MCF 10A (cell line): ENCODE measurements at places on chromosomes 16 and 17.

DNA sequence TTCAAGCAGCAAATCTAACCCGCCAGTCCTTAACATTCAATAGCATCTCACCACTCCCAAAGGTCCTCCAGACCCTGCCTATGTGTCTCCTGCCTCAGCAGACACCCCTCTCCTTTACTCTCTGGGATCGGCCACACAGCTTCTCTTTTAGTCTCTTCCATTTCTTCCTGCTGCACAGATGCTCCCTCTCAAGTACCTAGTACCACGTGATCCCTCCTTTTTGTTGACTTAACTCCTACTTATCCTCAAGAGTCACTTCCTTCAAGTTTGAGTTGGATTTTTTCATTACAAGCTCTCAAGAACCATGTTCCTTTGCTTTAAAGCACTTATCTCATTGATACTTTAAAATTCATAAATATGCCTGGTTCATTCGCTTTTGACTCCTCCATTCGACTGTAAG is 24.9 kb downstream of the AMFR start:
- no peaks in the 10 kb centered on the region for H3K4me1 ChIP-seq
- no peak for DNase-seq
- peak overlapping the region; percentile 24 for H3K27ac ChIP-seq
- no peak overlapping the region for H3K4me3 ChIP-seq

GRCh38 chr16:48317026-48317425 is 68.2 kb downstream of the SIAH1 start:
- no peak overlapping the region for H3K4me3 ChIP-seq
- H3K4me1 ChIP-seq, result no peaks in the 10 kb centered on the region
- DNase-seq, result no peak
- H3K27ac ChIP-seq, result no peak overlapping the region

GRCh38 chr16:77869997-77870813 is 81.8 kb downstream of the VAT1L start:
- H3K36me3 ChIP-seq, result no peaks in the 10 kb centered on the region
- DNase-seq, result no peak
- no peaks in the 10 kb centered on the region for H3K4me1 ChIP-seq
- no peak overlapping the region for H3K27ac ChIP-seq

- H3K27ac ChIP-seq, result no peak overlapping the region
- H3K4me3 ChIP-seq, result no peak overlapping the region
- H3K27me3 ChIP-seq, result no peaks in the 10 kb centered on the region
- H3K4me1 ChIP-seq, result peaks cover 12% of the 10 kb centered on the region
- H3K36me3 ChIP-seq, result no peaks in the 10 kb centered on the region
These were observed 11.7 kb upstream of the TMIGD1 start for GRCh38 chr17:30345527-30346075.

DNA sequence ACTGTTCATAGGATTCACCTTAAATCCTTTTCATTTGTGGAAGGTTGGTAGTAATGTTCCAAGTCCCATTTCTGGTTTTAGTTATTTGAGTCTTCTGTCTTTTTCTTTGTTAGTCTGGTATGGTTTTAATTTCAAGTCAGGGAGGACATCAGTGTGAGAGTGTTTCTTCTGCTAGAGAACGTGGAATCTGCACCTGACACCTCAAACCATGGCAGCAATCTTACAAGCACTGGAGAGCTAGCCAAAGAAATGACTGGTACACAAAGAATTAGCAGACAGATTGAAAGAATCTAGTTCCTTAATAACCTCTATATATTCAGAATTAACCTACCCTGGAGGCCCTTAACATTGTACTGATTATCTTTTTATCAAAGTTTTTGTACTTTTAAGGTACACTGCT is 50.2 kb downstream of the CHCT1 start:
- no peak overlapping the region for H3K4me3 ChIP-seq
- no peaks in the 10 kb centered on the region for H3K27me3 ChIP-seq
- no peak for DNase-seq
- peaks cover 11% of the 10 kb centered on the region for H3K4me1 ChIP-seq
- no peak overlapping the region for H3K27ac ChIP-seq

- H3K4me3 ChIP-seq, result no peak overlapping the region
- DNase-seq, result no peak
- H3K36me3 ChIP-seq, result no peaks in the 10 kb centered on the region
- peaks cover 7% of the 10 kb centered on the region for H3K27me3 ChIP-seq
- H3K27ac ChIP-seq, result no peak overlapping the region
These were observed 67.3 kb downstream of the ZNF423 start for GRCh38 chr16:49788572-49788971.

- no peaks in the 10 kb centered on the region for H3K27me3 ChIP-seq
- no peak for DNase-seq
- no peak overlapping the region for H3K4me3 ChIP-seq
These were observed 67.0 kb downstream of the CACNG1 start for GRCh38 chr17:67111327-67111726.

- H3K4me3 ChIP-seq, result no peak overlapping the region
- peaks cover 18% of the 10 kb centered on the region for H3K4me1 ChIP-seq
- no peak overlapping the region for H3K27ac ChIP-seq
- no peak for DNase-seq
- H3K36me3 ChIP-seq, result peaks cover 12% of the 10 kb centered on the region
- no peaks in the 10 kb centered on the region for H3K27me3 ChIP-seq
These were observed 9.6 kb upstream of the CPD start for GRCh38 chr17:30368912-30369720.

DNA sequence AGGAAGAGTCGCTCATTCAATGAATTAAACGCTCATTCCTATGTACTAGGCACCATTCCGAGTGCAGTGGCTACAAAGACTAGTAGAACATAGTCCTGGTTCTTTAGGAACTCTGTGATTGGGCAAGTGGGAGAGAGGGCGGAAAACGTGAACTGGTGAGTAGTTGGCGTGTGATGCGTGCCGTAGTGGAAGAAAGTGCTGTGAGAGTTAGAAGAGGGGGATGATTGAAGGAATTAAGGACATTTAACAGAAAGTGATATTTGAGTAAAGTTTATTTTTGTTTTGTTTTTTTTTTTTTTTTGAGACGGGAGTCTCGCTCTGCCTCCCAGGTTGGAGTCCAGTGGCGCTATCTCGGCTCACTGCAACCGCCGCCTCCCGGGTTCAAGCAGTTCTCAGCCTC is 7.9 kb upstream of the SLFN14 start:
- H3K36me3 ChIP-seq, result peaks cover 16% of the 10 kb centered on the region
- peaks cover 22% of the 10 kb centered on the region for H3K4me1 ChIP-seq
- H3K27ac ChIP-seq, result peak overlapping the region; percentile 65
- DNase-seq, result peak; percentile 57
- peaks cover 17% of the 10 kb centered on the region for H3K27me3 ChIP-seq

- peaks cover 6% of the 10 kb centered on the region for H3K36me3 ChIP-seq
- H3K27me3 ChIP-seq, result no peaks in the 10 kb centered on the region
- H3K4me1 ChIP-seq, result no peaks in the 10 kb centered on the region
- H3K4me3 ChIP-seq, result no peak overlapping the region
- DNase-seq, result no peak
These were observed 335.1 kb downstream of the GRIN2A start for GRCh38 chr16:9847146-9847545.

- peaks cover 17% of the 10 kb centered on the region for H3K36me3 ChIP-seq
- DNase-seq, result no peak
- H3K4me1 ChIP-seq, result peaks cover 13% of the 10 kb centered on the region
- H3K4me3 ChIP-seq, result no peak overlapping the region
These were observed 19.3 kb downstream of the FCSK start for GRCh38 chr16:70473446-70474319.

- H3K4me3 ChIP-seq, result no peak overlapping the region
- H3K4me1 ChIP-seq, result no peaks in the 10 kb centered on the region
- DNase-seq, result no peak
- peaks cover 20% of the 10 kb centered on the region for H3K27me3 ChIP-seq
- no peak overlapping the region for H3K27ac ChIP-seq
- H3K36me3 ChIP-seq, result no peaks in the 10 kb centered on the region
These were observed 43.4 kb downstream of the MYOCD start for GRCh38 chr17:12709063-12709462.

GRCh38 chr16:67917852-67918236 is 13.8 kb downstream of the CTRL start:
- no peak overlapping the region for H3K4me3 ChIP-seq
- H3K4me1 ChIP-seq, result peaks cover 15% of the 10 kb centered on the region
- H3K27ac ChIP-seq, result peak overlapping the region; percentile 65
- H3K27me3 ChIP-seq, result no peaks in the 10 kb centered on the region

DNA sequence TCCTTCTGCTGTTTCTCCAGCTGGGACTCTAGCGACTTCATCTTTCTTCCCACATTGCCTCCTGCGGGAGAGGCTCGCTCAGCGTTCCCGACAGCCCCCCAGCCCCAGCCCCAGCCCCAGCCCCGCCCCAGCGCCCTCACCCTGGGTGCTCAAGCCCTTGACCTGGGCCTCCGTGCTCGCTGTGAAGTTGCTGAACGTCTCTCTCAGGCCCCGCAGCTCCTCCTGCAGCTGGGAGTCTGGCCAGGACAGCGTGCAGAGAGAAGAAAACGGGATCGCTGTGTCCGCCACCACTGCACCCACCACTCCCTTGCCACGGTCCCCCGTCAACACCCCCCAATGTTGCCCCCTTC is 2.4 kb downstream of the ASGR1 start:
- no peak overlapping the region for H3K27ac ChIP-seq
- no peaks in the 10 kb centered on the region for H3K36me3 ChIP-seq
- peak overlapping the region; percentile 61 for H3K4me3 ChIP-seq
- no peaks in the 10 kb centered on the region for H3K27me3 ChIP-seq
- no peaks in the 10 kb centered on the region for H3K4me1 ChIP-seq

DNA sequence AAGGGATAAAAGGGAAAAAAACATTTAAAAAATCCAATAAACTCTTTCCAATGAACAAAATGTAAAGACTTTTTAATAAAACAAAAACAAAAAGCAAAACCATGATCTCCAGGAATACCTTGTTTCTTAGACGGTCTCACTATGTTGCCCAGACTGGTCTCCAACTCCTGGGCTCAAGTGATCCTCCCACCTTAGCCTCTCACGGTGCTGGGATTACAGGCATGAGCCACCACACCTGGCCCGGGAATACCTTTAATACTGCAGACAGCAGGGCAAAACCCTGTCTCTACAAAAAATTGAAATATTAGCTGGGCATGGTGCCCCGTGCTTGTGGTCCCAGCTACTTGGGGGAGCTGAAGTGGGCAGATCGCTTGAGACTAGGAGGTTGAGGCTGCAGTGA is 7.9 kb downstream of the RNF43 start:
- H3K36me3 ChIP-seq, result peaks cover 5% of the 10 kb centered on the region
- peaks cover 30% of the 10 kb centered on the region for H3K4me1 ChIP-seq
- H3K27ac ChIP-seq, result no peak overlapping the region
- H3K27me3 ChIP-seq, result no peaks in the 10 kb centered on the region
- no peak overlapping the region for H3K4me3 ChIP-seq

GRCh38 chr17:75601057-75601987 is 13.7 kb downstream of the MYO15B start:
- DNase-seq, result peak; percentile 70
- no peaks in the 10 kb centered on the region for H3K27me3 ChIP-seq
- H3K4me3 ChIP-seq, result no peak overlapping the region
- H3K27ac ChIP-seq, result no peak overlapping the region
- peaks cover 1% of the 10 kb centered on the region for H3K36me3 ChIP-seq
- H3K4me1 ChIP-seq, result peaks cover 18% of the 10 kb centered on the region

- no peaks in the 10 kb centered on the region for H3K27me3 ChIP-seq
- peaks cover 22% of the 10 kb centered on the region for H3K4me1 ChIP-seq
- DNase-seq, result no peak
- no peak overlapping the region for H3K4me3 ChIP-seq
- H3K36me3 ChIP-seq, result peaks cover 42% of the 10 kb centered on the region
These were observed 97.0 kb upstream of the DNAH17 start for GRCh38 chr17:78674156-78674555.

- H3K36me3 ChIP-seq, result no peaks in the 10 kb centered on the region
- DNase-seq, result peak; percentile 75
- H3K27me3 ChIP-seq, result no peaks in the 10 kb centered on the region
- peaks cover 5% of the 10 kb centered on the region for H3K4me1 ChIP-seq
- H3K4me3 ChIP-seq, result no peak overlapping the region
These were observed 20.4 kb upstream of the YPEL2 start for GRCh38 chr17:59311051-59311468.

GRCh38 chr17:82217120-82217529 is 4.5 kb upstream of the CCDC57 start:
- H3K4me1 ChIP-seq, result peaks cover 36% of the 10 kb centered on the region
- no peaks in the 10 kb centered on the region for H3K36me3 ChIP-seq
- H3K27me3 ChIP-seq, result no peaks in the 10 kb centered on the region
- H3K27ac ChIP-seq, result peak overlapping the region; percentile 90

GRCh38 chr17:41707803-41708669 is 4.1 kb upstream of the GAST start:
- no peak for DNase-seq
- H3K27ac ChIP-seq, result no peak overlapping the region
- H3K36me3 ChIP-seq, result no peaks in the 10 kb centered on the region
- no peak overlapping the region for H3K4me3 ChIP-seq

DNA sequence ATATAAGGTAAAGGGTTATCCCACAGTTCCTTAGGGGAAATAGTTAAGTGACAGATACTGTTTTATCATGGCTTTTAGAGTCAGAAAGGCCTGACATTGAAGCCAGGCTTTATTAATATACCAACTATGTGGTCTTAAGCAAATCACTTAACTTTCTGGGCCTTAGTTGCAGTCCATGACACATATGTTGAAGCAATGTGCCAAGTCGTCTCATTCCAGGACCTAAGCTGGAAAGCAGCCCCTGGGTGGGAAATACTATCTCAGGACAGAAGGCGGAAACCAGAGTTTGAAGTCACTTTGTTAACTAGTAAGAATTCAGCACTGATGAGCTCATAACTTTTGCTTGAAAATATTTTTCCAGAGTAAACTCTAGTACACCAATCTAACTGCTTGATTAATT is 80.0 kb downstream of the USP32 start:
- peak overlapping the region; percentile 16 for H3K27ac ChIP-seq
- DNase-seq, result no peak
- H3K4me3 ChIP-seq, result no peak overlapping the region
- H3K4me1 ChIP-seq, result peaks cover 10% of the 10 kb centered on the region
- peaks cover 35% of the 10 kb centered on the region for H3K36me3 ChIP-seq

- peaks cover 22% of the 10 kb centered on the region for H3K36me3 ChIP-seq
- no peaks in the 10 kb centered on the region for H3K4me1 ChIP-seq
- no peak for DNase-seq
- no peak overlapping the region for H3K27ac ChIP-seq
- H3K4me3 ChIP-seq, result no peak overlapping the region
These were observed 60.4 kb downstream of the PDPK1 start for GRCh38 chr16:2598133-2598641.

DNA sequence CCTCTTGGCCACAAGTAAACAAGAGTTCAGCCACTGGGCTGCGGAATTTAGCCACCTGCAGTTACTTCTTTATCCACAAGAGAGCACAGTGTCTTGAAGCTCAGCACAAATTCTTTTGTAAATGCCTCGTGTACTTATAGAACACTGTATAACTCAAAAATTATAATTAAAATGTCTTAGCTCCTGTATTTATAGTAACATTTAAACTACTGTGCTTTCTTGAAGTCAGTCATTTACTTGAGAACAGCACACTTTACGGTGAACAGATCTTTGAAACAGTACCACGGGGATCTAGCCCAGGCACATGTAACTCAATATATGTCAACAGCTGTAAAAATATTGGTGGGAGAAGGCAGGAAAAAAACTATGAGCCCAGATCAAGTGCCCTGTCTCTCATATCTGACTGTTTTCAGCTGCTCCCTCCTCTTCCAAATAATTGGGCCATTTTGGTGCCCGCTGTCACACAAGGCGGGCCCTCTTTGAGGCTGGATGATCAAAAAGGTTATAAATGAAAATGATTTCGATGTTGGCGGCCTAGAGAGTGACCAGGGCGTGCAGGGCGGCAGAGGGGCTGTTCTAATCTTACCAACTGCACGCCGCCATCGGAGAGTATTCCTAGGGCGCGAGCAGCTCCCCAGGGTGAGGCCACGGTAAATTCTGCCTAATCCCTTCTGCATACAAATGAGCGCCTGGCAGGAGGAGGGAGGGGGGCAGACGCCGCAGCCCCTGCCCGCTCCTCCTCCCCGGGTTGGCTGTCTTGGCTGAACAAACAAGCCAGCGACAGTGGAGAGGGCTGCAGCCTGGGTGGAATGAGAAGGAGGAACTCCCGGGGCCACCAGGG is 183.2 kb downstream of the C16orf78 start:
- H3K4me1 ChIP-seq, result no peaks in the 10 kb centered on the region
- no peaks in the 10 kb centered on the region for H3K36me3 ChIP-seq
- peaks cover 17% of the 10 kb centered on the region for H3K27me3 ChIP-seq
- no peak overlapping the region for H3K4me3 ChIP-seq
